ENCODE measurements at places on chromosomes 11 and 22.

- DNase-seq, result no peak
These were observed 124.2 kb downstream of the SWAP70 start for GRCh38 chr11:9787981-9788521.

GRCh38 chr11:86678823-86679222, 6.4 kb upstream of the ME3 start:
- no peak for DNase-seq

DNA sequence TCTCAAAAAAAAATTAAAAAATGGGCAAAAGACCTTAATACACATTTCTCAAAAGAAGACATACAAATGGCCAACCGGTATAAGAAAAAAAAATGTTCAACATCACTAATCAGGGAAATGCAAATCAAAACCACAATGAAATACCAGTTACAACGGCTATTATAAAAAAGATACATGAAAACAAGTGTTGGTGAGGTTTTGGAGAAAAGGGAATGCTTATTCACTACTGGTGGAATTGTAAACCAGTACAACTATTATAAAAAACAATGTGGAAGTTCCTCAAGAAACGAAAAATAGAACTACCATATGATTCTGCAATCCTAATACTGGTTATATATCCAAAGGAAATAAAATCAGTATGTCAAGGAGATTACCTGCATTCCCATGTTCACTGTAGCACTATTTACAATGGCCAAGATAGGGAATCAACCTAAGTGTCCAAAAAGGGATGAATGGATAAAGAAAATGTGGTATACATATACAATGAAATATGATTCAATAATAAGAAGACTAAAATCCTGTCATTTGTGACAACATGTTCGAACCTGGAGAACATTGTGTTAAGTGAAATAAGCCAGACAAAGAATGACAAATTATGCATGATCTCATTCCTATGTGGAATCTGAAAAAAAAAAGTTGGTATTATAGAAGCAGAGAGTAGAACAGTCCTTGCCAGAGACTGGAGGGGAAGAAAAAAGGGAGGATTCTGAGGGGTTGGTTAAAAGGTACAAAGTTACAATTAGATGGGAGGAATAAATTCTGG, 256.9 kb upstream of the PITPNB start:
- DNase-seq, result no peak

- no peak for DNase-seq
These were observed 2.7 kb downstream of the SLC43A1 start for GRCh38 chr11:57512646-57513451.

GRCh38 chr11:77027275-77027674, 6.9 kb upstream of the B3GNT6 start:
- no peak for DNase-seq

DNA sequence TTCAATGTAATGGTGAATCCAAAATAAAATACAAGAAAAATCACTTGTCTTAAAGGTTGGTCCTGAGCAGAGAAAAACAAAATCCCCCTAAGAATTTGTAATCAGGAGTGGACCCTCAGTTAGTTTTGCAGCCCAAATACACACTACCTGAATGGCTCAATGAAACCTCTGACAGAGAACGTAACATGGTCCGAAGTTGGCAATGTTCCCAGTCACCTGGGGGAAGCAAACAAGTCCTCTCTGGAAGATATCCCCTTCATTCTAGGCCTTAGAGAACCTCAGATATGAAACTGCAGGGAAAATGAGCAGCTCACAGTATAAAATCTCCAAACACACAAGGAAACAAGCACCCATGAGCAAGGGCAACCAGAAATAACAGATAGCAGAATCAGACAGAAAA, 58.2 kb downstream of the MORC2 start:
- no peak for DNase-seq

GRCh38 chr22:21455334-21456089, 11.7 kb upstream of the TMEM191C start:
- DNase-seq, result no peak

GRCh38 chr11:107898270-107898669, 30.0 kb upstream of the RAB39A start:
- DNase-seq, result no peak

GRCh38 chr11:63505857-63506528, at the start of gene LGALS12:
Gene LGALS12, plus strand, starts transcription at chr11:63506084. Its CDS starts 375 bp downstream, at chr11:63506459.
- DNase-seq, result no peak

DNA sequence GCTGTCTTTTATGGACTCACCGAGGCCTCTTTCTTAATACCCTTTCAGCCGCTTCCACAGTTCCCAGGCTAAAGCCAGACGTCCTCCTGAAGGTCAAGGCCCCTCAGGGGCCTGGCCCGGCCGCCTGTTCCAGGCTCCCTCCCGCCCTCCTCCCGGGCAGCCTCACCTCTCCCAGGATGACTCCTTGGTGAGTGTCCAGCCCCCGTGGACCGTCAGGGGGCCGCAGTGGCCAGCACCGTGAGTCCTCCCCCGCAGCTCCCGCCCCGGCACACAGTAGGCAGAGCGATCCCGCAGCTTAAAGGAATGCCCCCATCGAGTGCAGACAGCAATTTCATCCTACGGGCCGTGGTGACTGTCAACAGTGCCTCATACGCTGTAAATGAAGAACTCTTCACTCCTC, 32.9 kb downstream of the ELFN2 start:
- DNase-seq, result no peak

DNA sequence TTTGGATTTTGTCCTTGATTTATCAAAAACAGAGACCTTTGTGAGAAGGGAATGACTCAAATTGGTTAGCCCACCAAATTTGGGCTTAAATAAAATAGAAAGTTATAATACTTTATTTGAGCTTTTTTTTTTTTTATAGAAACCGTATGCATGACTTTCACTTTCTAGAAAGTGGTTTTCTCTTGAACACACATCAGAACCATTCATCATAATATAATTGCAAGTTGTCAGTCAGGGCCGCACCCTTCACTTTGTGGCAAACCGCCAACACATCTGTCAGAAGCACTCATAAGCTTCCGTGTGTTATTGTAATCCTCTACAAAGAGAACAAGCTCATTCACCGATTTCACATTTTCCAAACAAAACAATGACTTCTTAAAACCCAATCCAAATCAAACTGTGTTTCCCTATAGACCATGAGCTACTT, 76.1 kb downstream of the SOX6 start:
- DNase-seq, result no peak

- no peak for DNase-seq
These were observed 547 bp downstream of the PARVG start for GRCh38 chr22:44181033-44181911.

- DNase-seq, result no peak
These were observed 585 bp downstream of the THYN1 start for GRCh38 chr11:134252346-134253187.

DNA sequence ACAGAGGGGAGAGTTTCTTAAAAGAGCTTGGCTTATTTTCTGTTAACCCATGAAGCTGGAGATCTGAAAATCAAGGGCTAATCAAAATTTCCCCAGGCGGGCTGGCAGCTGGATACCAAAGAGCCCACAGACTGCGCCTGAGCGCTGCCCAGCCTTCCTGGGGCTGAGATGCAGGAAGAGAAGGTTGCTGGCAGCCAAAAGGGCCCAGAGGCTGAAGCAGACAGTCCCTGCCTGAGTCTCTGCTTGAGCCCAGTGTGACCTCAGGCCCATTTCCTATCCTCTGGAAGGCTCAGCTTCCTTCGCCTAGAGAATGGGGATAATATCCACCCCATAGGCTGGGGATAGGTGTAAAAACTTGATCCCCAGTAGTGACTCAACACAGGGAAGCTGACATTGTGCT, 49.1 kb downstream of the ARRB1 start:
- no peak for DNase-seq

DNA sequence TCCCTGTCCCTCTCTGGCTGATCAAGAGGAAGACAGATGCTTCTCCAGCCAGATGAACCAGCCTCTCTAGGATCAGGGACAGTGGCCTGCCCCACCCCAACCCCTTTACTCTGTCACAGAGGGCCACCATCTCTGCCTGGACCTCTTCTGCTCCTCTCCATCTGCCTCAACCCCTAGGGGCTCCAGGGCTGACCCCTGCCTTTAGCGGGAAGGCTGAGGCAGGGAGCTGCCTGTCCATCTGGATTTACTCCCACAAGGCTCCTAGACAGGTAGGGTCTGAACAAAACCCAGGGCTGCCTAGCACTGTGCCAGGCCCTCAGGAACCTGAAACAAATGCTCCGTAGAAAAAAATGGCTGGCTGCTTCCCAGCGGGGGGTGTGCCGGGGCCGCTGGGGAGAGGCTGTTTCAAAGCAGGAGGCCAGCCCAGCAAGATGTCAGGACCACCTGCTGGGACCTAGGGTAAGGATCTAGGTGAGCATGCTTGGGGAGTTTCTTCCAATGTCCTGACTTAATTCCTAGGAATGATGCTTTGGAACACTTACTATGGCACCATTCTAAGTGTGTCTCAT, 3.2 kb downstream of the CHST1 start:
- no peak for DNase-seq

- no peak for DNase-seq
These were observed 12.8 kb upstream of the MRGPRD start for GRCh38 chr11:68993546-68993945.

DNA sequence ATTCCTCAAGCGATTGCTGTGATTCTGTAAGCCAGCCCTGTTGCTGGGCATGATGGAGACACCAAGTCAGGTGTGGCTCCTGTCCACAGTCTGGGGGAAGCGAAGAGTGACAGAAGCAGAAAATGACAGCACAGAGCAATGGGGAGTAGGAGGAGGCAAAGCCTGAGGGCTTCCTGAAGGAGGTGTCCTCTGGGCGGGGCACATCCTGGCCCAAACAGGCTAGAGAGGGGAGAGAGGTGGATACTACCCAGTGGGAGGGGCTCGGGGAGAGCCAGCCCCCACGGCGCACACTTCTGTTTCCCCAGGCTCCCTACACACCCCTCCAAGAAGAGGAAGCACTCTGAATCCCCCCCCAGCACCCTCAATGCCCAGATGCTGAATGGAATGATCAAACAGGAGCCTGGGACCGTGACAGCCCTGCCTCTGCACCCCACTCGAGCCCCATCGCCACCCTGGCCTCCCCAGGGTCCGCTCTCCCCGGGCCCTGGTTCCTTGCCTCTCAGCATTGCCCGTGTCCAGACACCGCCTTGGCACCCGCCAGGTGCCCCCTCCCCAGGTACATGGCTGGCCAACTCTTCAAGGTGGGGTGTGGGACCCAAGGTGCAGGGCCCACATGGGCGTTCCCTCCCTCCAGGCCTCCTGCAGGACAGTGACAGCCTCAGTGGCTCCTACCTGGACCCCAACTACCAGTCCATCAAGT, 18.9 kb downstream of the MYRF start:
- DNase-seq, result no peak

DNA sequence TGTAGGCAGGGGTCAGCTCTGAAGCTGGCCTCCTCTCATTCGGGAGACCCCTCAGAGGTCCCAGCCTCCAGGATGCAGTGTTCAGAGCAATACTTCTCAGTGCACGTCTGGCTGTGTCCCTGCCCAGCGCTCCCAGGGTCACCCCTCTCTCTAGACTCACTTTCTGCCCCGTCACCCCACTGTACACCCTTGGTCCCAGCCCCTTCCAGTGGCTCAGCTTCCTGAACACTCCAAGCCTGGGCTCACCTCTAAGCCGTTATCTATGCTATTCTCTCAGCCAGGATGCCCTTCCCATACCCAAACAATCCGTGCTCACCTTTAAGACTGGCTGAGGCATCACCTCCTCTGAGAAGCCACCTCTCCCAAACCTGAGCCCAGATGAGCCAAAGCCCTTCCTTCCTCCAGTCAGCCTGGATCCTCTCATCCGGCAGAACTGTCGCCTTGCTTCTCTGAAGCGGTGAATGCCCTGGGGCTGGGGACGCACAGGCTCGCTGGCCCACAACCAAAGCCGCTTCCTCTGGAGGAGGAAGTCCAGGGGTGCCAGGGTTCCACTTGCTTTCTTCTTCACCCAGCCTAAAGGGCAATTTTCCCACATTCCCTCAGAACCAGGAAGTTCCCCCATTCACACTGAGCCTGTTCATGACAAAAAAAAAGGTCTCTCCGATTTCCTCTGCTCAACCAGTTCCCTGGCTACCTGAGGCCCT, 13.7 kb upstream of the CDKN1C start:
- DNase-seq, result no peak

DNA sequence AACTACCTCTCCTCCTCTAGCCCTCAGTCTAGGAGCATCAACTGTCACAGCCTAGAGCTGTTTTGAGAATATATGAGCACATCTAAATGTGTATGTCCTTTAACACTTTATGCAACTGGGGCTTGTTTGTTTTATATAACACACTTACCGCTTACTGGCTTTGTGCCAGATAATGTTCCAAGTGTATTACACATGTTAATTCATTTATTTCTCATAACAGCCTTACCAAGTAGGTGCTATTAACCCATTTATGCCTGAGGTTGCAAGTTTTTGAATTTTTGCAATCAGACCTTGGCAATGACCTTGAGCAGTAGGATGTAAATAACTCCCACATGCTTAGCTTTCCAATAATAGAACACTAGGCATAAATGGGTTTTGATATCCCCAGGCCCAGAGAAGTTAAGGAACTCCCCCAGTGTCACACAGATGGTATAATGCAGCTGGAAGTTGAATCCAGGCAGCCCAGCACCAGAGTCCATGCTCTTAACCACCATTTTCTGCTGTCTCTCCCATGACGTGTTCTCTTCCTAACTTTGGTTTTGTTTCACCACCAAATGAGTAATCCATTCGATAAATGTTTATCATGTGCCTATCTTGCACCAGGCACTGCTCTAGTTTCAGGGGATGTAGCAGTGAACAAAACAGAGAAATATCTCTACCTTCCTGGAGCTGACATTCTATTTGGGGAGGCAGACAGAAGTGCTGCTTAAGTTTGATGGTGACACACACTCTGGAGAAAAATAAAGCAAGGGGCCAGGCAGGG, 23.1 kb downstream of the PRDM11 start:
- DNase-seq, result no peak

GRCh38 chr11:65470433-65471049, 28.3 kb upstream of the MALAT1 start:
- DNase-seq, result no peak

- no peak for DNase-seq
These were observed 75.6 kb downstream of the CLPB start for GRCh38 chr11:72358466-72359405.

GRCh38 chr22:24601217-24602104, 1.5 kb upstream of the GGT1 start:
- no peak for DNase-seq

- DNase-seq, result no peak
These were observed 12.3 kb upstream of the DLAT start for GRCh38 chr11:112012874-112013273.

DNA sequence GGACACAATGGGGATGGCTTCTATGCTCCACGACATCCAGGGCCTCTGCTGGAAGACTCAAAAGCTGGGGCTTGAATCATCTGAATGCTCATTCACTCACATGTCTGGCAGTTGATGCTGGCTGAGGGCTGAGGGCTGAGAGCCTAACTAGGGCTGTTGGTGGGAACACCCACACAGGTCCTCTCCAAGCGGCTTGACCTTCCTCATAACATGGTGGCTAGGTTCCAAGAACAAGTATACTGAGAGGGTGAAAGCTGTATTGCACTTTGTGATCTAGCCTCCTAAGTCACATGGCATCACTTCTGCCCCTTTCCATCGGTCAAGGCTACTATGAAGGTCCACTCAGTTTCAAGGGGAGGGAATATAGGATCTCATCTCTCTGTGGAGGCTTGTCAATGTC, 7.5 kb downstream of the TMEM151A start:
- no peak for DNase-seq

- DNase-seq, result no peak
These were observed 78.1 kb downstream of the TP53I11 start for GRCh38 chr11:44872556-44872955.

GRCh38 chr11:98566978-98567377, 453.8 kb upstream of the CNTN5 start:
- DNase-seq, result no peak
